ENCODE measurements at places on chromosomes 11 and 22. TPM values are rescaled to one million over a fixed set of nuclear protein-coding genes. Genes with fewer than 3 reads are reported as not detected.

- DNase-seq: no peak
Observed at GRCh38 chr22:34645375-34645774, 420.6 kb upstream of the ISX start.

DNA sequence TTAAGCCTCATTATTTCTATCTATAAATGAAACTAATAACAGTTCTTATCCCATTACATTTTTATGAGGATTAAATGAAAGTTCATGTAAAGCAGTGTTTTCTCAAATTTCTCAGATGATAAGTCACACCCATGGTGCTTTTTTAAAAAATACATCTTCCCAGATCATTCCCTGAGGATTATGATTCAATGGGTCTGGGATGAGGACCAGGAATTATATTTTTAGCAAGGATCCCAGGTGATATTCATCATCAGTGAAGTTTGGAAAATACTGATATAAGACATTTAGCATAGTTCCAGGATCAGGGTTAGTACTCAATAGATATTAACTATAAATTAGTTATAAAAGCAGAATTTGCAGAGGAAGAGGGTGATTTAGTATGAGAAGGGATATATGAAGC is 89.1 kb downstream of the BBOX1 start:
- DNase-seq: no peak

- DNase-seq: no peak
Observed at GRCh38 chr11:93861808-93862207, 11.4 kb upstream of the VSTM5 start.

GRCh38 chr11:69337211-69337721 is 43.3 kb downstream of the MYEOV start:
- no peak for DNase-seq

The GLB1L3 gene
- 0.17 TPM for total RNA-seq

The USP2 gene
- 0.63 TPM for total RNA-seq

- DNase-seq: no peak
Observed at GRCh38 chr11:57482782-57483561, 22.6 kb downstream of the RTN4RL2 start.

GRCh38 chr11:64364911-64365310 is 5.9 kb downstream of the RPS6KA4 start:
- no peak for DNase-seq

The SF3B2 gene
- total RNA-seq: 229 TPM

DNA sequence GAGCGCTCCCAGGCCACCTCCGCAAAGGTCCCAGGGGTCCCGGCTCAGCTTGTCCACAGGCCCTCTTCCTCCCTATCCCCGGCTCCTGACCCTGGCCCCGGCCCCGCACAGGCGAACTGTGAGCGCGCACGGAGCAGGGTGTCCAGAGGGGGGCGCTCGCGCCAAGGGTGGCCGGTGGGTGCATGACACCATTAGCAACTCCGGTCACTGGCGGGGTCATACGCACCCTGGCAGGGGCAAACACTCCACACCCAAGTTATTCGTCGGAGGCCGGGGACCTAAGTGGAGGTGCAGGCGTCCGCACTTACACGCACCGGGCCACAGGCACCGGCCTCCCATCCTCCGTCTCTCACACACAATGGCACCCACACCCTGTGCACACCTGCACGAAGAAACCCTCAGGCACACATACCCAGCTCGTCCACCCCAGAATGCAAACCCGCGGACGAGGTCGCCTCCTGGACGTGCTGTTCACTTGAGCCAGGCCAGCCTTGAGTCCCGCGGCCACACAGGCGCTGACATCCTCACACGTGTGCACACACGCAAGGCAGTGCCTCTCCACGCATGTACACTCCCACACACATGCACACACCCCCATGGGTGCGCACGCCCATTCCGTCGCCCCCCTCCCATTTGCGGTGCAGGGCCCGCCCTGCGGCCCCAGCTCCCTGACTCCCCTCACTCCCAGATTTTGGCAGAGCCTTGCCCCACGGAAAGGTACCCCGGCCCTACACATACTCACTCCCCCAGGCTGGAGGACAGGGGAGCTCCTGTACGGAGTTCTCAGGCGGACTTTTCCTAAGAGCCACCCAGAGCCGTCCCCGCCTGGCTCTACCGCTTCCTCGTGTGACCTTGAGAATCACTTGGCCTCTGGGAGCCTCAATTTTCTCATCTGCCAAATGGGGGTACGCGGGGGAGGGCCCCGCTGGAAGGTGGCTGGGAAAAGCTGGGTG is at the start of gene RASGRP2:
RASGRP2 (minus strand) TSS at position 552 of the 953 bp plus-strand sequence. CDS start 1,276 bp downstream, outside the sequence.
- DNase-seq: no peak

The LRRC10B gene
- not detected for total RNA-seq

The C1QTNF4 gene
- 3.1 TPM for total RNA-seq

- no peak for DNase-seq
Observed at GRCh38 chr22:26777156-26777801, 119.9 kb downstream of the MIAT start.

The OR4A16 gene
- total RNA-seq: not detected

The PKDREJ gene
- not detected for total RNA-seq

- DNase-seq: no peak
Observed at GRCh38 chr22:30423301-30423958, 2.1 kb upstream of the MTFP1 start.

- no peak for DNase-seq
Observed at GRCh38 chr22:20524004-20524481, 16.6 kb downstream of the MED15 start.

GRCh38 chr11:33040862-33041453 is 1.6 kb downstream of the TCP11L1 start:
- no peak for DNase-seq

- DNase-seq: no peak
Observed at GRCh38 chr11:102831489-102832440, 11.6 kb downstream of the MMP3 start.

GRCh38 chr22:20859615-20860014 is 808 bp downstream of the SNAP29 start:
- no peak for DNase-seq

- no peak for DNase-seq
Observed at GRCh38 chr11:78975081-78975480, 400.4 kb upstream of the NARS2 start.

DNA sequence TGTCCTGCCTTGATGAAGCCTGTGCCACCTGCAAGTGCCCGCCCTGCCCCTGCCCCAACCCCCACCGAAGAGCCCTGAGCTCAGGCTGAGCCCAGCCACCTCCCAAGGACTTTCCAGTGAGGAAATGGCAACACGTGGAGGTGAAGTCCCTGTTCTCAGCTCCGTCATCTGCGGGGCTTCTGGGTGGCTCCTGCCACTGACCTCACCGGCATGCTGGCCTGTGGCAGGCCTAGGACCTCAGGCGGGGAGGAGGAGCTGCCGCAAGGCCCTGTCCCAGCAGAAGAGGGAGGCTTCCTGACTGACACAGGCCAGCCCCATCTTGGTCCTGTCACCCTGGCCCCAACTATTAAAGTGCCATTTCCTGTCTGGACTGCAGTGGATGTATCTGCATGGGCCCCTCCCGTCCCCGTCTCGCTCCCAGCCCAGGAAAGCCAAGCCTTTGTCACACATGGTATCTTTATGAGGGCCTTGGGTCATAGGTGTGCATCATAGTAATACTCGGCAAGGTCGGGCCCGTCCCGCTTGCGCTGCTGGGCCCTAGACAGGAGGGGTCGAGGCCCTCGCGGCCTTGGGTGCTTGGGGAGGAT is 882 bp downstream of the FREY1 start:
- DNase-seq: no peak

DNA sequence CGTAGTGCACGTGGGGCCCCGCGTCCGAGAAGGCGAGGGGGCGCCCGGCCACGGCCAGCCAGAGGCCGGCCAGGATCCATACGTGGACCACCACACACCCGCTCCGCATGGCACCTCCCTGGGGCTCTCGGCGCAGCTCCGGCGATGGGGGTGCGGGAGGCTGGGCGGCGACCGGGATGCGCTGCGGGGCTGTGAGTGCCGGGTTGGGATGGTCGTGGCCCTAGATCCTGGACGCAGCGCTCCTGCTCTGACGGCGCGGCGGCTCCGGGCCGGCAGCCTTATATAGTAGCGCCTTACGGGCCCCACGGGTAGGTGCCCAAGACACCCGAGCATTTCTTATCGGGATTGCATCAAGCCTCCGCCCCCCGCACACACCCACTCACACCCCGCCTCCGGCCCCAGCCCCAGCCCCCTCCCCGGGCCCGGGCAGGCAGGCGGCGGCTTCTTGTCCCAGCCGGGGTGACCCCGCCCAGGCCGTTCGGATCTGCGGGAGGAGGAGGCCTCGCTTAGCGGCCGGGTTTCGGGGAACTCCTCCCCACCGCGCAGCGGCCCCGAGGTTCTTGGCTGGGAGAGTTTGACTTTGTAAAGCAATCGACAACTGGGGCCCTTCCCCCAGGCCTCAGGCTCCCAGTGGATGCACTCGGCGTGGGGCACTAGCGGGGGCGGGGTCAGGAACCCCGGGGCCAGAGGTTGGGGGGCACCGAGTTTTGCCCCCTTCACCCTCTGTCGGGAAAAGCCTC is at the start of gene FGF19:
FGF19 (minus strand) TSS at position 255 of the 740 bp plus-strand sequence; CDS start at position 109, 146 bp downstream.
- no peak for DNase-seq

- DNase-seq: no peak
Observed at GRCh38 chr11:117688255-117688797, 108.7 kb downstream of the DSCAML1 start.

GRCh38 chr11:130397780-130398179 is 30.6 kb downstream of the ADAMTS8 start:
- DNase-seq: no peak

The VPREB3 gene
- total RNA-seq: not detected

- peak; percentile 79 for DNase-seq
Observed at GRCh38 chr11:47004595-47005033, 68.1 kb downstream of the CSTPP1 start.

DNA sequence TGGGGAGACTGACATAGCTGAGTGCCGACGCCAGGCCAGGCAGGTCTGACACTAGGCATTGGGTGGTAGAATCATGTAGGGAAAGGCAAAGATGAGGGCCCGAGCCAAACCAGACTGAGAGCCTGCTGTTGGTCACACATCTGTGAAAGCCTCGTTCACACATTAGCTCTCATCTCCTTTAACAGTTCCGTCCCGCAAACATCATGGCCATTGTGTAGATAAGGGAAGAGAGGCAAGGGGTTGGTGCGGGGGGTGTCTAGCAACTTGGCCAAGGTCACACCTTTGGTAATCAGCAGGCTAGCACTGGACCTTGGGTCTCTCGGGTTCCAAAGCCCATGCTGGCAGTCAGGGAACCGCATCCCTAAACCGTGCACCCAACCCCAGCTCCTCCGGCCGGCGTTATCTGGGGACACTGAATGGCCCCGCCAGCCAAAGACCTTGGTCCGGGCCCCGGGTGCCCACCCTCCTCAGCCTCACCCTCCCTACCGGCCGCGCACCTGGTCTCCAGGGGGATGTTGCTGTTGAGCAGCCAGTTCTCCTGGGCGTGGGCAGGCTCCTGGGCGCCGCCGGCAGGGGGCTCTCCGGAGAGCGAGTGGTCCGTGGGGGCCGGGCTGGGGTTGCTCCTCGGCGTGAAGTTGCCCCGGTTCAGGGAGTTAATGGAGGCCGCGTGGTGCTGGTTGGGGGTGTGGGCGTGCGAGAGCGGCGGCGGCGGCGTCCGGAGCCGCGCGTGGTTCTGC is 328.3 kb upstream of the NARS2 start:
- DNase-seq: no peak

The C11orf86 gene
- not detected for total RNA-seq

DNA sequence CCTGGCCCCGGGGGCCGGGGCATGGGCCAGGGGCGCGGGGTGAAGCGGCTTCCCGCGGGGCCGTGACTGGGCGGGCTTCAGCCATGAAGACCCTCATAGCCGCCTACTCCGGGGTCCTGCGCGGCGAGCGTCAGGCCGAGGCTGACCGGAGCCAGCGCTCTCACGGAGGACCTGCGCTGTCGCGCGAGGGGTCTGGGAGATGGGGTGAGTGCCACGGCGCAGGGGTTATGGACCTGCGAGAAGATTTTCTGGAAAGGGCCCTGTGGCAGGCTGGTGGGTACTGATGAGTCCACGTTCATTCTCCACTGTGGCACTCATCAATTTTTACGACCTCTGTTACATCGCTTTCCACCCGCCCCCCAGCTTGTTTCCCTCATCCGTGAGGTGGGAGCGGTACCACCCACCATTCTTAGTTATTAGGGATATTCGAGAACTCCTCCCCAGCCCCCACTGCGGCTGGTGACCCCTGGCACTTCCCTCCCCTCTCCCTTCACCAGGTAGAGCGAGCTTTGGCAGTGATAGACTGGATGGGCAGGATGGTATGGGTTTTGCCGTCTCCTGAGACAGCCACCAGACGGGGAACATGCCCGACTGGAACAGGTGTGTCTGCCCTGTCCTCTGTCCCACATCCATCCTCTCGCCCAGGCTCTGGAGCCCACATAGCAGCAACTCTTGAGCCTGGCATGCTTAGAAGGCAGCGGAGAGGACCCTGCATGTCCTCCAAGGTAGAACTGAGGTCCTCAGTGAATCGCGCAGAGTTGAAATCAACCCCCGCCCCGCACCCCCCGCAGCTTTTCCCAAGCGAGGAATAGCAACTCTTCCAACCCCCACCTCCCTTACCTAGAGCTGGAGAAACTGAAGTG is 562 bp downstream of the DGAT2 start:
- no peak for DNase-seq

The OR51B5 gene
- total RNA-seq: not detected

DNA sequence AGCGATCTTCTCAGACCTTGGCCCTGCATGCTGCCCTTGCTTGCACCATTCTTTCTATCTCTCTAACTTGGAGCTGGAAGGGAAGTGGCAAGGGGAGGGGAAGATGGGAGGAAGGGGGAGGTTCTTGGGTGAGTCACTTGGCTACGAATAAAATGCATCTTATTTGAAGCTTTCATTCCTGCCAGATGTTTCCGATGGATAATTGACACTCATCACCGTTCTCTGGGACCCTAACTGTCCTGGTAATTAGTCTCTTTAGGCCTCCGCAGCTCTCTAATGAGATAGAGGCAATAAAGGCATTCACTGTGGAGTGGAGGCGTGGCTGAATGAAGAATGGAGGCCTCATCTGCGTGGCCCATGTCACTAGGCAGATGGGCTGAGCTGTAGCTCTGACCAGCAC is 960.1 kb downstream of the NTM start:
- DNase-seq: no peak

The CRYBB1 gene
- not detected for total RNA-seq
